ENCODE measurements at places on chromosomes 6 and 20. TPM values are rescaled to one million over a fixed set of nuclear protein-coding genes. Genes with fewer than 3 reads are reported as not detected.

The RRAGD gene
- 0.49 TPM for total RNA-seq

The FAM162B gene
- total RNA-seq: not detected

The EPHA7 gene
- not detected for total RNA-seq

The ESF1 gene
- 17.4 TPM for total RNA-seq

The SDCBP2 gene
- total RNA-seq: 11.8 TPM

The CALHM6 gene
- not detected for total RNA-seq

The ZCCHC3 gene
- total RNA-seq: 12.1 TPM

The TRAPPC3L gene
- not detected for total RNA-seq

The FNDC11 gene
- 3.9 TPM for total RNA-seq

The FAM83D gene
- total RNA-seq: 18.4 TPM

The MUC22 gene
- not detected for total RNA-seq

DNA sequence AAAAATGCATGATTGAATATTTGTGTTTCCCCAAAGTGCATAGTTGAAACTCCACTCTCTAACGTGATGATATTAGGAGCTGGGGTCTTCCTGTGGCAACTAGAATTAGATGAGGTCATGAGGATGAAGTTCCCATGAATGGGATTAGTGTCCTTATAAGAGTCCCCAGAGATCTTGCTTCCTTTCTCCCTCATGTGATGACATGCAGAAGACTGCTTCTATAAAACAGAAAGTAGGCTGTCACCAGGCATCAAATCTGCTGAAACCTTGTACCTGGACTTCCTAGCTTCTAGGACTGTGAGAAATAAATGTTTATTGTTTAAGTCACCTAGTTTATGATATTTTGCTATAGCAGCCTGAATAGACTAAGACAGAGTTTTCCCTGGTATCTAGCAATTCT lies 586.5 kb upstream of the EPHA7 start:
- no peak for DNase-seq

- no peak for DNase-seq
These were observed 7.5 kb downstream of the BEND6 start for GRCh38 chr6:56962441-56962840.

DNA sequence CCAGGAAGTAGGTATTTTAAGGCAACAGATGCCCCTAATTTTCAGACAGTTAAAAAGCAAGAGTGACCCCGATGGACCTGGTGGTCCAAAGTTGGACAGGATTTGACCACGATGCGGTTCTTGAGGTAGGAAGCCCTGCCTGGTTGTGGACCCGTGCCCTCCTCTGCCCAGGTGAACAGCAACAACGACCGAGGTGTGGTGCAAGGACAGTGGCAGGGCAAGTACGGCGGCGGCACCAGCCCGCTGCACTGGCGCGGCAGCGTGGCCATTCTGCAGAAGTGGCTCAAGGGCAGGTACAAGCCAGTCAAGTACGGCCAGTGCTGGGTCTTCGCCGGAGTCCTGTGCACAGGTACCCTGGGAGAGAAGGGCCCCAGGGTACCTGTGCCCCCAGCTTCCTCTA lies 18.7 kb downstream of the TGM6 start:
- no peak for DNase-seq

DNA sequence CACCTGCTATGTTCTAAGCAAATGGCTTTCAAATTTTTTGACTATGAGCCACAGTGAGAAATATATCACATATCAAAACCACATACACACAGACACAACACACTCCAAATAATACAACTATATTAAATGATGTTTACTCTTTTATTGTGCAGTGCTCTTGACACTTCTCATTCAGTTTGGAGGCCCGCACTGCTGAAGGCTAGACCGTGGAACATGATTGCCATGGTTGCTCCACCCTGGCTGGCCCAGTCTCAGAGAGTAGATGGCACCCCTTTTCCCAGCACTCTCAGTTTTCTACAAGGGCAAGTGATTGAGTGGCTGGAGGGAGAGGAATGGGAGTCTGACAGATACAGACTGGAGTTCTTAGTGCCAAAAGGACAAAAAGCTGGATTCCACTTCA lies 86.9 kb downstream of the SH3BGRL2 start:
- DNase-seq: no peak

- peak; percentile 89 for DNase-seq
These were observed 26.6 kb downstream of the RIN2 start for GRCh38 chr20:19784511-19785172.

GRCh38 chr20:869606-870005 lies 36.1 kb downstream of the FAM110A start:
- DNase-seq: no peak

DNA sequence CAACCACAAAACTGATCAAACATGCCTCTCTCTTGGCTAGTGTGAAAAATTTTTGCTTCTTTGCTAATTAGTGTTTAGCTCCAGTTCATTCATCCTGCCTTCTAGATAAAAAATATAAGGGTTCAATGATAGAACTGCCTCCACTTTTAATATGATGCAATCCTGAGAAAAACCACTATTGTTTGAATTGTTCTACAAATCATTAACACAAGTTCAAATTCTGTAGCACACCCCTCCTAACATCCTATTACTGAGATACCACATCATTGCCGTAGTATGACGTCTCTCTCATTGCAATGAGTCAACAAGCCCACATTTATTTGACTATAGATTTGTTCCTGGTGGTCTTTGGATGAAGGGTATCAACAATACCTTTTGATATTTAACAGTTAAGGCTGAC lies 365.8 kb upstream of the OPRM1 start:
- no peak for DNase-seq

- DNase-seq: no peak
These were observed 281.4 kb upstream of the SOX4 start for GRCh38 chr6:21312118-21312517.

DNA sequence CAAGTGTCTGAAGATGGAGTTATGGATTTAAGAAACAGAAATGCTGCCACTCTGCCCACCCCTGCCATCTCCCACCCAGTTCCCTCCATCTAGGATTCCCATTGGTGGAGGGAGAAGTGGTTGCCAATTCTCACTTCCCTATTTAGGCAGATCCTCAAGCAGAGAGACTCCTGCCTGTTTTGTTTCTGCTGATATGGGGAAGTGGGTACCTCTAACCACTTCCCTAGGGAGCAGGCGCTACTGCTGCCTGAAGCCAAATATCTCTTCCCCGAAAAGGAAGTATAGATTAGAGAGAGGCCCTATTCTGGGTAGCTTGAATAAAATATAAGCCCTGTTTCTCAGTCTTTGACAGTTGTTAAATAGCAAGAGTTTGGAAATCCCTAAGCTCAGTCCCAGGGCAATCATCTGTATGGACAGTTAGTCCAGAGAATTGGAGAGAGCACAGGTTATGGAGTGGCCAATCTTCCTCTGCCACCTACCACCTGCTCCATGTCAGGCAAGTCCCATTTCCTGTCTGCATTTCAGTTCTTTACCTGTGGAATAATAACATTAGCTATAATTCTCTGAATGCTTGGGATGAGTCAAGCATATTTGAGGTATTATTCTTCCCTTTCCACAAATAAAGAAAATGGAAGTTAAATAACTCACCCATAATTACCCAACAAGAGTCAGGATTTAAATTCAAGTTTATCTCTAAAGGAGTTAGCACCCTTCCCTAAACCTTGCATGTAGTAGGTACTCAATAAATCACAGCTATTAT lies 2.6 kb upstream of the ADGB start:
- DNase-seq: no peak

DNA sequence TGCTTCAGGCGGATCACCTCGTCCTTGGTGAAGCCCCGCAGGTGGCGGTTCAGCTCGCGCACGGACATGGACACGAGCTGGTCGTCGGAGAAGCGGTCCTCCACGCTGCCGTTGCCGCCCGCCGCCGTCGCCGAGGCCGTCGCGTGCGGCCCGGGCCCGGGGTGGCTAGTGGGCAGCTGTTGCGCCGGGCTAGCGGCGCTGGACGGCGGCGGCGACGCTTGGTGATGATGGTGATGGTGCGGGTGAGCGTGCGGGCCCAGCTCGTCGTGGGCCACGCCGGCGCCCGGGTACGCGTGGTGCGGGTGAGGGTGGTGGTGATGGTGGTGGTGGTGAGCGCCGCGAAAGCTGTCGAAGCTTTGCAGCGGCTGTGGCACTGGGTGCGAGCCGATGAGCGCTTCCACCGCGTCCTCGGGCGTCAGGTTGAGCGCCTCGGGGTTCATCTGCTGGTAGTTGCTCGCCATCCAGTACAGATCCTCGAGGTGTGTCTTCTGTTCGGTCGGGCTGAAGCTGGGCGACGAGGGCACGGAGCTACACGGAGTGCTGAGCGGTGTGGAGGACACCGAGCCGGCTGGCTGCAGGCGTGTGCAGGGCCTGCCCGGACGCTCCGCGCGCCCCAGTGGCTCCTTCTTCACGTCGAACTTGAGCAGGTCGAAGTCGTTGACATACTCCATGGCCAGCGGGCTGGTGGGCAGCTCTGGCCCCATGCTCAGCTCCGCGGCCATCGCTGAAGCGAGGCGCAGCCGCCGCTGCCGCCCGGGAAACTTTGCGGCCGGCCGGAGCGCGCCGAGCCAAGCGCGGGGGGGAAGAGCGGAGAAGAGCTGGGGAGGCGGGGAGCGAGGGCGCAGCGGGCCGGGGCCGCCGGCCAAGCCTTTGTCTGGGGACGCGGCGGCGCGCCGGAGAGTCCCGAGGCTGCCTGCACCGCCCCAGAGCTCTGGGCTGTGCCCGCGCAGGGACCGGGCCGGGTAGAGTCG lies 622 bp downstream of the MAFB start:
- DNase-seq: peak; percentile 38

DNA sequence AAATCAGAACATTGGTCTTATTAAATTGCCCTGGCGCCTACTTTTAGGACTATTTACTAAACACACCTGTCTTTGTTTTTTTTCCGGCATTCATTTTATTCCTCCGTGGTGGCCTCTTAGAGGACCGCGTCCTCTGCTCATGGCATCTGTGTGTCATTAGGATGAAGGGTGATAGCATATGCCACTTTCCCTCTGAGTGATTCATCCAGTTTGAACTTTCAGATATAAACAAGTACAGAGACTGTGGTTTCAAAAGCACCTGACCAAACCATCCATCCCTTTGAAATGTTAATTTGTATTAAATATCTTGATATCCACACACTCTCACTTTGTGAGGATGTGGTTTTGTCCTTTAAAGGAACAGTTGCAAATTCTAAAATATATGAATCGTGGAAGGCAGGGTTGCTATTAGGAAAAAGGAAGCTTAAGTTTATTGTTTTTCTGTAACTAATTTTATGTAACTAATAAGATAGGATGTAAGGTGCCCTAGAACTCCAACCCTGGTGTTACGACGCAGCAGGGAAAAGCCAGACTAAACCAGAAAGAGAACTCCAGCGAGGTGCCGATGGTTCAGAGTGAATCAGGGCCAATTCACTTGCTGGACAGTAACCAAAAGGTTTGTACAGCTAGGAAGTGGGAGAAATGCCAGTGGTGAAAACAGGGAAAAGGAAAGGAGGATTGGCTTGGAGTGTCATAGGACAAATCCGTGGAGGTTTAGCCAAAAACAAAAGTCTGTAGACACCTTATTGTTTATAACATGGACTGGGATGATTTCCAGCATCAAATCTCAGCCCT lies 98.7 kb downstream of the SHLD1 start:
- DNase-seq: peak; percentile 89

GRCh38 chr6:134177753-134178160 lies 125.3 kb upstream of the SLC2A12 start:
- peak; percentile 52 for DNase-seq

- no peak for DNase-seq
These were observed 8.8 kb upstream of the CD83 start for GRCh38 chr6:14108571-14109410.

- peak; percentile 17 for DNase-seq
These were observed 388.4 kb upstream of the GJE1 start for GRCh38 chr6:141744194-141744925.

DNA sequence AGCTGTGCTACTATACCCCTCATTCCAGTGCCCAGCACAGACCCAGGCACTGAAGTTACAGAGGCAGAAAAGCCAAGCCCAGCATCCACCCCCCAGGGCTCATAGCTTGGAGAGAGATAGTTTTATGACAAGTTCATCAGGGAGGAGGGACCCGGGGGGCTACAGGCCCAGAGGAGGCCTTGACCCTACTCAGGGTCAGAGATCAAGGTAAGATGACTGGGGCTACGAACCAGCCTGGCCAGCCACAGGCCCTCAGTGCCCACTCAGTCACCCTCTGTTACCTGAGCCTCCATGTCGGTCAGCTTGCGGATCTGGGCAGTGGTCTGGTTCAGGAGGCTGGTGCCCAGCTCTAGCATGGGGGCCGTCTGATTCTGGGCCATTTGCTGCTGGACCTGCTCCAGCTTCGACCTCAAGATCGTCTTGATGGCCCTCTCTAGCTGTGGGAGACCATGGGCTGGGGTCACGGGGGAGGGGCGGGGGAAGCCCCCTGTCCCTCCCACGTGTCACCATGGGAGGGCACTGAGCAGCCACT lies 26.1 kb downstream of the ANGPT4 start:
- no peak for DNase-seq

DNA sequence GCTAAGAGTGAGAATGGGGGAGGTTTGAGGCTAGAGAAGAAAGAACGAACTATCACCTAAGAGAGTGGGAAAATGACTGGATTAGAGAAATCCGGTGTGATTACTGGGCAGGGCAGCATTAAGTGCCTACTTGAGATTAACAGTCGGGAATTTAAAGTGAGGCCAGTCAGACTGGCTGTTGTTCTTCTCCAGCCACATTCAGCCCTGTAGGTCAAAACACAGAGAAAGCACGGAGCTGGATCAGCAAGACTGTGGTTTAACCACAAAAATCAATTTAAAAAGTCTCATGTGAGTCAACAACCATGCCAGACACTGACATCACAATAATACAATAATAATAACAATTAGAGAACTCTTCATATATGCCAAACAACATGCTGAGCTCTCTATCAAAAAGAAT lies 301.9 kb upstream of the SGK1 start:
- peak; percentile 53 for DNase-seq

DNA sequence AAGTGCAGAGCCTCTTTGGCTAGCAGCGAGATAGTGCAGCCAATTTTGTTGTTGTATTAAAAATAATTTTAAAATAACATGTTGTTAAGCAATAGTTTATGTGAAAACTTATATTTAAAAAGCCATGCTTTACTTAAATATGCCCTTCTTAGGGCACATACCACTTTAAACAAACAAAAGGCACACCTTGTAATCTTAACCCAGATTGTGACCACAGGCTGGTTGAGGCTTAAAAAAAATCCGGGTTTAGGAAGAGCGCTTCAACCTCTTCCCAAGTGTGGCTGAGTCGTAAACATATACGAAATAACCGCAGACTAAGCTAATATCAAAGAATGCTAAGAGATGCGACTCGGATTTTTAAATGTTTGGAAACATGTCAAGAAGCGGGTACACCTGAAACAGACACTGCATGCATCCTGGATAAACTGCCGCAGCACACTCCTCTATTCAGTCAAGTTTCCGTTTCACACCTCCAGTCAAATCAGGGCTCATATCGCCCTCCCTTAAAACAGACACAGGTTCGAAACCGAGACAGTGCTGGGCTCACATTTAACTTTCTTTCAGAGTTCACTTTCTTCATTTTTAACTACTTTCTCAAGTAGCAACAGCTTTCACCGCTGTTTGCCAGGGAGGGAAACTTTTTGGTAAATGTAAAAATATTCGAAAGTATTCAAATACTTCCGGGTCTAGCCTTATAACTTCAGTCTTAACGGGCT lies 1.5 kb downstream of the DEK start:
- DNase-seq: peak; percentile 34

DNA sequence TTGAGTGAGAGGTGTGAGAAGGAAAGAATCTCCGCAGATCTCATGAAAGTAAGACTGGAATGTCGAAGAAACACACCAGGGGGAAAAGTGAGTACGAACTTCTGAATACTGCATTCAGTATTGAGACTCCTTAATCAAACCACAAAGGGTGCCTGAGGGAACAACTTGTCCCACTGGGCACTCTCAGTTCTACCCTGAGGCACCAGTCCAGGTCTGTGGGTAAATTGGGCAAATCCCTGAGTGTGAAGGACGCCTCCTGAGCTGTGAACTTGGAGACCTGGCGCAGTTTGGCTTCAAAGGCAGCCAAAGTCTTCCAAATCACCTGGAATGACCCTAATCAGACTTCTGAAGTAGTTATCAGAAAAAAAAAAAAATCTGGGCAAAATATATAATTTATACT lies 329.7 kb downstream of the BTBD9 start:
- no peak for DNase-seq

Measured in MCF 10A (cell line).